NCI-H187 treated with DMSO at 0.1 percent for 48 hours (cell line): ENCODE measurements at places on chromosomes 11 and 22.

DNA sequence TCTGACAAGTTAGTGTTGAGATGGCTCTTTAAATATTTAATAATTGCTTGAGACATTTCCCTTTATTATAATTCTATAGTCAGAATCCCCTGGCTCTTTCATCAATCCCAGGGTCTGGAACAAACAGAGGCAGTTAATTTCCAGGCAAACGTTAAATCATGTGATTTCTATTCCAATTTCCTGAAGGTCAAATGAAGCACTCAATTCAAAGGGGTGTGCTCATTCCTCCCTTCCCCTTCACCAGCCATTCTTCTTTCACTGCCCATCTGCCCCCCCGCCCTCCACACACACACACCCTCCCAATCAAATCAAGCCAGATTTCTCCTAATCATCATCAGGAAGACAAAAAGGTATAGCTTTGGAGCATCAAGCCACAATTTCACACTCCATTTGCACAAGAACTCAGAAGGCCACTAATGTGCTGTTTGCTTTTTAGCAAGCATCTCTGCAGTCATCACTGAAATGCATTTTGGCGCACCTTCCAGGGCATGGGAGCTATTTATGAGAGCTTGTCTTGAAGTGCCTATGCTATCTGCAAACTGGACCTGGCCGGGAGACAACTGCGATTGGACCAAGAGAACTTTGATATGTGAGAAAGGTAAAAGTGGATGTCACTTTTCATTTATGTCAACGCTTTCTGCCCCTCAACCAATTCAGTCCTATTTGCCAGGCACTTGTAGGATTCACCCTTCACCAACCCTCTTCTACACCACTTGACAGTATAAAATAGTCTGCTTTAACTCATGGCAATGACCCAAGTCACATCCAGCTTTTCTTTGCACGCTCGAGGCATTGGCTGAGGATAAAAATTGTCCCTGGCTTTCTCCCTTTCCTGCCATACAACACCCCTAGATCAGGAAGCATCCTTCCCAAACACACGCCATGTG, 315.1 kb upstream of the API5 start:
- peak; percentile 100 for DNase-seq

DNA sequence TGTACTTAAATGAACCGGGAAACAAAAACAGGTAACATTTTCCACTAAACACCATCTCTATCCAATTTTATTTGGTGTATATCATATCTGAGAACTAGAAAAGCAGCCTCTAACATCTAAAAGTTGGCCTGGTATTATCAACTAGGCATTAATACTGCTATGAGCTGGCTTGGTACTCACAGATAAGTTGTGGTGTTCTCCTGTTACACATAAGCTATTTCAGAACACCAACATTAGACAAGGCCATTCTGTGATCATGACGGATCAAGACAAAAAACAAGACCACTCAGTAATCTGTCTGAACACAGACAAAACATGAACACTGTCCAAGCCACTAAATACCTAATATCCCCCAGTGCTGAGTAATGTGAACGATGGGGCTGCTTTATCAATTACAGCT, 11.9 kb downstream of the RIC3 start:
- DNase-seq: no peak

DNA sequence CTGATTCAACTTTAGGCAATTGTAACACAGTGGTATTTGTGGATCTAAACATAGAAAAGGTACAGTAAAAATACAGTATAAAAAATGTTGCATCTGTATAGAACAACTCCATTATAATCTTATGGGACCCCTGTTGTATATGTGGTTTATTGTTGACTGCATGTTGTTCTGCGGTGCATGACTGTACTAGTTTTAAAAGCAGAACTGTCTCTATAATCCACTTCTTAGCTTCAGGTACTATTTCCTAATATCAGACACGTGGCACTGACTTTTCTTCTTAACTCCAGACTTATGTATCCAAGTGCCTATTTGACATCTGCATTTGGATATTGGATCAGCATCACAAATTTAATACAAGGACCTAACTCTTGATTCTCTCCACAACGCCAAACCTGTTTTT, 41.1 kb downstream of the PACS1 start:
- DNase-seq: no peak

GRCh38 chr11:131002145-131002544, 85.9 kb upstream of the SNX19 start:
- no peak for DNase-seq

GRCh38 chr11:133582326-133582725, 50.0 kb upstream of the OPCML start:
- no peak for DNase-seq

GRCh38 chr11:110522471-110522870, 92.7 kb downstream of the FDX1 start:
- DNase-seq: no peak

DNA sequence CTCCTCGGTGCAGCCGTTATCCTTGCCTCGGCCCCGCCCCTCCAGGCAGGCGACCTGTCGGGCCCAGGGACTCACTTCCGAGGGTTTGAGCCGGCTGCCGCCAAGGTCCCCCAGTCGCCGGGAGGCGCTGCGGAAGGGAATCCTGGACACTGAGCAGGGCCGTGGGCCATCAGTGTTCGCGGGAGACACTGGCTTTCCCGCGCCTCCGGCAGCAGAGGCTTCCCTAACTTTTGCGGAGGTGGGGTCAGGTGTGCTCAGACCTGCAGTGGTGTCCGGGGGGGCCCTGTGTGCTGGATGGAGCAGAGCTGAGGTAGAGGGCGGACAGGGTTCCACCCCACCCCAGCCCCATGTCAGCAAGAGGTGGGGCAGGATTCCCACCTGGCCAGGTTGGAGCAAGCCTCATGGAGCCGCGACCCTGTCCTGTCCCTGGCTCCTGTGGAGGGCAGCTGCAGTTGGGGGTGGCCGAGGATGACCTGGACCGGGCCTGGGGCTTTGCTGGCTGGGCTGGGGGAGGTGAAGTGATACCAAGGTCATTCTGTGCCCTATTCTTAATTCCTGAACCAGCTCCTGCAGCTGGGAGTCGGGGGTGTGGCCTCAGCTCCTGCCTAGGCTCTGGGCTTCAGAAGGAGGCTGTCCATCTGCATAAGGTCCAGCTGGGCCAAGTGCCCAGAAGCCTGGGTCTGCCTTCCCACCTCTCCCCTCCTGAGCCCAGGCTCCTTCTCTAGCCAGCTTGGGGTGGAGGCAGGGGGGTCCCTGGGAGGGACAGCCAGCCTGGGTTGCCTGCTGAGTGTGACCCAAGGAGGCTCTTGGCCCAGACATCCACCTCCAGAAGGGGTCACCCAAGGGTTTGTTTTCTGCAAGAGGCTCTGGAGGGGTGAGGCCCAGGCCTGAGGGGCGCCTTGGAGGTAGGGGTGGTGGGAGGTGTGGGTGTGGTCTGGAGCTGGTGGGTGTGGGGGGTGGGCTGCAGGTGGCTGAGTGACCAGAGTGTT, 8.4 kb downstream of the TSPAN4 start:
- DNase-seq: no peak

- DNase-seq: no peak
Measured at GRCh38 chr22:34781681-34782080, 284.3 kb upstream of the ISX start.

DNA sequence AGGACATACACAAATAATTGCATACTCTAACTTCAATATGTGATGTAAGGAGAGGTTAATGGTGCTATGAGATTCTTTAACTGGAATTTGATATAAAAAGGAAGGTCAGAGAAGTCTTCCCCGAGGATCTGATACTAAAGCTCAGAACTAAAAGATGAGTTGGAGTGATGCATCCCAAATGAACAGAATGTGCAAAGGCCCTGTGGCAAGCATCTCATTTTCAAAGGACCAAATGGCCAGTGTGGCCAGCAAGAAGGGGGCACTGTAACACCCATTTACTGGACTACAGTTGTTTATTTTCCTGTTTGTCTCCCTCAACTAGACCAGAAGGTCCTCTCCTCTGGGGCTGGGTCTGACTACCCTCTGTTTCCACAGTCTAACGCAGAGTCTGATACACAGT, 114.9 kb upstream of the ASPHD2 start:
- DNase-seq: no peak

GRCh38 chr11:46837860-46838259, 8.2 kb downstream of the CKAP5 start:
- no peak for DNase-seq

- no peak for DNase-seq
Measured at GRCh38 chr11:121293288-121293594, 670 bp downstream of the SC5D start.

GRCh38 chr11:369336-370018, at the start of gene B4GALNT4:
Gene B4GALNT4, plus strand, starts transcription at chr11:369499. Its CDS starts 305 bp downstream, at chr11:369804.
- DNase-seq: no peak

- no peak for DNase-seq
Measured at GRCh38 chr22:47808886-47809620, 1046.6 kb downstream of the TBC1D22A start.

DNA sequence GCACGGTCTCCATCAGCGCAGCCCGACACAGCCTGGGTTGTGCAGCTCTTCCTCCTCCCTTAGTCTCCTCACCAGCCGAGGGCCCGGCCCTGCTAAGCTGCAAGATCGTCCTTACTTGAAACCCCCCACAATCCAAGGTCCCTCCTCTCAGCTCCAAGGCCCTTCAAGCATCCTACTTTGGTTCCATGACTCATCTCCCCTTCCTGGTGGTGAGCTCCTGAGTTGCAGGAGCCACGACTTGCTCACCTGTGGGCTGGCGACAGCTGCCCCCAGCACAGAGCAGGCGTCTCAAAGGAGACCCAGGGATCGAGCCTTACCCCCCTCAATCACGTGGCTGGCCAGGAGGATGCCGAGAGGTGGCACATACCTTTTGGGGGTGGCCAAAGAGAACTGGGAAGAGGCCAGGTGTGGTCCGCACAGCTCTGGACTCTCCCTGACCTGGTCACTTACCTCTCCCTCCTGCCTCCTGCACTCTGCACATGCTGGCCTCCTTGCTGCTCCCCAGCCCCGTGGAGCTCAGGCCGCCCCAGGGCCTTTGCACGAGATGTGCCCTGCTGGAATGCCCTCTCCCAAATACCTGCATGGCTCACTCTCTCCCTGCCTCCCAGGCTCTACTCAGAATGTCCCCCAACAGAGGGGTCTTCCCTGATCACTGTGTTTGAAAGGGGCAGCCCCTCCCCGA, 35.2 kb upstream of the FADD start:
- no peak for DNase-seq

- DNase-seq: no peak
Measured at GRCh38 chr11:74775762-74776161, 27.1 kb downstream of the RNF169 start.

GRCh38 chr11:134815404-134815803, 403.4 kb upstream of the B3GAT1 start:
- DNase-seq: no peak
